ENCODE measurements at places on chromosomes 5 and 9.
A peak's percentile ranks its signal among the peaks of the same experiment; 100 is the strongest.

DNA sequence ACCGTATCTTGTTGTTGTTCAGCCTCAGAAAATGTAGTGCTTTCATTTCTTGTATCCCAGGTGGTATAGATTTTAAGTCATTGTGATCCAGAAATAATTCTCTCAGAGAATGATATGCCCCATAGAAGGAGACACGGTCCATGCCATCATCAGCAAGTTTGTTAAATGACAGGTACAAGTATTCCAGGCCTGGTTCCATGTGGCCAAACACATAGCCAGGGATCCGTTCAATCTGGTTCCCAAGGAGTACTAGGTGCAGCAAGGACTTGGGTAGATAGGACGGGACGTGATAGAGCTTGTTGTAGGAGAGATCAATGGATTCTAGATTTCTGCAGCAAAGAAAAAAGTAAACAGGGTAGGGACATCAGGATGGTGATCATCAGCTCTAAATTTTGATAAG, 18.4 kb upstream of the ASPN start:
- no peak for DNase-seq

- no peak for DNase-seq
These were observed 605.4 kb downstream of the PTPRD start for GRCh38 chr9:10007356-10007755.

GRCh38 chr5:147780924-147781573, 1.5 kb downstream of the JAKMIP2 start:
- no peak for DNase-seq

GRCh38 chr5:71587766-71588532, 809 bp downstream of the MCCC2 start:
- no peak for DNase-seq

DNA sequence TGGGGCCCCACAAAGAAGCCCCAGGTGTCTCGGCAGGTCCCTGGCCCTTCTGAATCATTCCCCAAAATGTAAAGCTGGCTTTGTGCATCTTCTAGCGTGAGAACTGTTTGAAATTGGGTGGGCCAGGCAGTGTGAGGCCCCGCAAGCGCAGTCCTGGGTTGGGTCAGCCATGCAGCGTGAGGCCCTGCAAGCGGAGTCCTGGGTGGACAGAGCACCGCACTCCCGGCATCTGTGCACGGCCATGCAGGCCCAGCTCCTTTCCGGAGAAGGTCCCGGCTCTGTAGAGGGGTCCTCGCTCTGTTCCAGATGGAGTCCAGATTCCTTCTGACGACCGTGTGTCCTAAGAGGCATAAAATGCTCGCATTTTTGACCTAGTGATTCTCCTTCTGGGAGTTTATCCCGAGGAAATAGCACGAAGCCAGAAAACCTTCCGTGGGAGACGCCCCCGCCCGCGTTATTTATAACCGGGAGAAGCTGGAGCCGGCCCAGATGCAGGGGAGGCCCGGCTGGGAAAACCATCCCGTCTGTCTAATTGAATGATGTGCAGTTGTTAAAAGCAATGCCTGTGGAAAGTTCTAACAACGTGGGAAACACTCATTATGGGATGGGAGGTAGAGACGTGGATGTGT, 19.4 kb upstream of the NOTCH1 start:
- no peak for DNase-seq

- no peak for DNase-seq
These were observed 26.6 kb upstream of the SPATA31C2 start for GRCh38 chr9:88164850-88165249.

DNA sequence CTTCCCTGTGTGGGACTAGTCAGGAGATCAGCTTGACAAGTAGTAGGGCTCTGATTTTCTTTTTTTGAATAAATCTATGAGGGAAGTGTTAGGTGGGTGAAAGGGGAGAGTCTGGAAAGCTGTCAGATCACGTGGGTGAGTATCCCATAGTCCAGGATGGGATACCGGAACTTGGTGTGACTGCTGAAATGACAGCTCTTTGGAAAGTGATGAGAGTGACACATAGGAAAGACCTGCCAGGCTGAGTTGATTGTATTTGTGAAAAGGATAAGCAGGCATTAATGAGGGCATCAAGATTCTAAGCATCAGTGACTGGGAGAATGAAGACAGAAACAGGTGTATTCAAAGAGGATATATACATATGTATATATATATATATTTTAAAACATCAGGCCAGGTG, 35.6 kb downstream of the ACTBL2 start:
- no peak for DNase-seq

DNA sequence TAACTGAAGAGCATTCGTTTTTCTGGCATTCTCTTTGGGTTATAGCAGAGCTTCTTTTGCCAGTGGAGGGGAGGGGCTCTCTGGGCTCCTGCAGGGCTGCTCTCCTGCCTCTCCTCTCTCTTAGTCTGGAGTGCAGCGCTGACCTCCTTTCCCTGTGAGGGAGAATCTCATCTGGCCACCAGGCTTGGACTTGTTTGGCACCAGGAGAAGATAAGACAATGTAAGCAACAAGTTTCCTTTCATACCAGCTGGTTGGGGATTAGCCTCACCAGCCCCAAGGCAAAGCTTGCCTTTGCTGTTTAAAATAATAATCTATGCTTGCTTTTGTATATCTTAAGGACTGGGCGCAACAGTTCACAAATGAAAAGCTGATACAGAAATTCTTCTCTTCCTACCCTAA, 196.4 kb downstream of the TLE4 start:
- no peak for DNase-seq

DNA sequence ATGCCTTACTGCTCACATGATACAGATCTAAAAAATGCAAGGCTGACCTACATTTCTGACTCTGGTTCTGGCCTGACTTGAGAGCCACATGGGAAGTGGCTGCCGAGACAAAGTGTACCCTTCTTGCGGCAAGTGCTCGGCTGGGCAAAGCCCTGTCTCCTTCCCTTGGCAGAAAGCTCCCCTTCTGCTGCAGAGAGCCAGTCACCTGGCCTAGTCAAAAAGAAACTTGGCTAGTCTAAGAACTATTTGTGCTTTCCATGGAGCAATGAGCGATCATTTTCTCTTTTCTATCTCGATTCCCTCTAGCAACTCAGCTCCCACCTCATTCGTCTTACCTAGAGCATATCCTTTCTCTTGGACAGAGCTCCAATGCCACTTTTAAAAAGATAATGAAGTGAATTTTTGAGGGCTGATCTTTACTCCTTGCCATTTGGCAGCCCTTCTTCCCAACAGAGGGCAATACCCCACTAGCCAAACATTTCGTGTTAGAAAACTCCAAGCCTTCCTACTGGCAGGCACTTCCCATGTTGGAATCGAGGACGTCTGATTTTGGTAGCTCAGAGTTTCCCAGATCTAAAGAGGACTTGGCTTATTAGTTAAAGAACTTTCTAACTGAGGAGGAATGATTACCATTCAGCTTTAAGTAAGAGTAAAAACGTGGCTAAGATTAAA, 108.1 kb upstream of the PRRC1 start:
- no peak for DNase-seq

- DNase-seq = no peak
These were observed 806.2 kb upstream of the WWC1 start for GRCh38 chr5:167485061-167485774.

- no peak for DNase-seq
These were observed 66.2 kb upstream of the CLINT1 start for GRCh38 chr5:157924931-157925729.

DNA sequence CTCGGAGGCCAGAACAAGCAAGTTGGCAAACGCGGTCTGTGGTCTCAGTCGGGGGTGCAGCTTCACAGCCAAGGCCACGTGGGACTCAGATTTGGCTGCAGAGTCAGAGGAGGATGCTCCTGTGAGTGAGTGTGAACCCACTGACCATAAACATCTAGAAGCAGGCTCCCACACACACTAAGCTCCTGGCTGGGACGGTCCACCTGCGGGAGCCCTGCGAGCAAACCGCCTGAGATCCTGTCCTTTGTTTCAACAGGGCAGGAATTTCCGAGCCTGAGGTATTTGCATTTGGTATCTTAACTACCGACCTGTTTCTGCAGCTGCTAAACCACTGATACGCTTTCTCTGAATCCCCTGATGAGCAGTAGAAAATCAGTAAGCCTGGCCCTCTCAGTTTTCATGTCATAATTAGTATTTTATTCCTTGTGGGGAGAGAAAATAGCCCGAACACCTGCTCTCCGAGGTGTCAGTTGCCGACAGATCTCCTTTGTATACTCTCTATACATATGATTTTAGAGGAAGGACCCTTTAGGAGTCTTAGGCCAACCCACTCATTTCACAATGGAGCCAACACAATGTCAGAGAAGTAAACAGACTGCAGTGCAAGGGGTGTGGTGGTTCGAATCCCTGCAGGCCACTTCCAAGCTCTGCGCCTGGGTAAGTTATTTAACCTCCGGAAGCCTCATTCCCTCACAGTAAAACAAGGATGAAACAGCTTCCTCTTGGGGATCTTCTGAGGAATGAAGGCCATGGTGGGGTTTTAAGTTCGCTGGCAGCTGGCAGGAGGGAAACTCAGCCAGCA, 40.9 kb upstream of the PWWP2A start:
- DNase-seq = no peak

GRCh38 chr5:10460252-10460906, 18.7 kb downstream of the ROPN1L start:
- DNase-seq = peak; percentile 87

DNA sequence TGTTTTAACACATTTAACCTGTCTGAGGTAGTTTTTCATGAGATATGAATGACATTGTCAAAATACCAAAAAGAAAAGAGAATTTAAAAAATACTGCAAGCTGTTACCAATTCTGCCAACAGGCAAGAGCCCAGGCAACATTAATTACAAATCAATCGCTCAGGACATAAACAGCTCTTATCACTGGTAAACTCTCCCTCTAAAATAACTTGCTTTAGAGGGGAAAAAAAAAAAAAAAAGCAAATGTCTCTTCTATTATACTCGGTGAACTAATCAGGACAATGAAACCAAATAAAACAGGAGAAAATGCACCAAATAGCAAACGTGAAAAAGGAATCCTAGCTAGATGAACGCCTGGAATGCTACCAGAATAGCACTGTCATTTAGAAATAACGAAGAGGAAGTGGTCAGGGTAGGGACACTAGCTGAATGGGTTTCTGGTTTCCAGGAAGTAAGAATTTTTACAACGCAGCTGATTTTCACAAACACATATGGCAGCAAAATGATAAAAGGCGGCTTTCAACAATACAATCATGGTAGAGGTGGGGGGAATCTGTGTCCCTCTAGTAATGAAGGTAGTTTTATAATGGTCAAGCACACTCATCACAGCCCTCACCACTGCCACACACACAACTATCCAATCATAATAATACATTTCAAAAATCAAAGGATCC, 94.9 kb downstream of the DENND1A start:
- DNase-seq = no peak

DNA sequence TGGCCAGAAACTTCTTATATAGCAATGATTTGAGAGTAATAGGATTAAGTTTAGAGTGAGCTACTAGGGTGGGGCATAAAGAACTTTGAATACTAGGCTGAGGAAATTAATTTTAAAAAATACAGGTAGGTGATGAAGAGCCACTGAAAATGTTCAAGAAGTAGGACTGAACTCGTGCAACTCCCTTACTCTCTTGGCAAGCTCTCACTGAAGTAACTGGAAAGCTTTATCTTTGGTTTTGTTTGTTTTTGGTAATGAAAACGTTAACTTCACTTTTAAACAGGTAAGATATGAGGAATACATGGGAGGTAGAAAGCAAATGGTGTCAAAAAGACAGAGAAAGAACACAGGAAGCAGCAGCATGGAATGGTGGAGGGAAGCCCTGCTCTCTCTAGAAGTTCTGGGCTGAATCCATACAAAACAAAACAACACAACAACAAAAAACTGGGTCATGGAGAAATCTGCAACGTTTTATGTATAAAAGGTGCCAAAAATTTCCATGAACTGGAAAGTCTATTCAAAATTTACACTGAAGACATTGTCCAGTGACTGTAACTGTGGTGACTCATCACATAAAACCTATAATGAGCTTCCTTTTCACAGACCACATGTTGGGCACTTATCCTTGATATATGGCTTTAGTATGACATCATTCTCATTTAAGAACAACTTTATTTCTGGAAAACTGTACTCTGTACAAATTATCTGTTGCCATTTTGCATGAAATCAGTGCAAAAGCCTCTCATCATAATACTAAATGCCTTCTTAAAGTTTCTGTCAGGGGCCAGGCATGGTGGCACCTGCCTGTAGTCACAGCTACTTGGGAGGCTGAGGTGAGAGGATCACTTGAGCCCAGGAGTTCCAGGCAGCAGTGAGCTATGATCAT, 91.2 kb upstream of the CHD1 start:
- DNase-seq = no peak

- DNase-seq = peak; percentile 92
These were observed at the start of gene CD274 for GRCh38 chr9:5450359-5451091. TSS of gene CD274 (plus strand) at chr9:5450542. CDS start at chr9:5456114, 5,572 bp downstream.

- DNase-seq = no peak
These were observed 231.9 kb downstream of the AP3B1 start for GRCh38 chr5:78062645-78063044.

- DNase-seq = no peak
These were observed 93.5 kb downstream of the HRH2 start for GRCh38 chr5:175751369-175751768.

DNA sequence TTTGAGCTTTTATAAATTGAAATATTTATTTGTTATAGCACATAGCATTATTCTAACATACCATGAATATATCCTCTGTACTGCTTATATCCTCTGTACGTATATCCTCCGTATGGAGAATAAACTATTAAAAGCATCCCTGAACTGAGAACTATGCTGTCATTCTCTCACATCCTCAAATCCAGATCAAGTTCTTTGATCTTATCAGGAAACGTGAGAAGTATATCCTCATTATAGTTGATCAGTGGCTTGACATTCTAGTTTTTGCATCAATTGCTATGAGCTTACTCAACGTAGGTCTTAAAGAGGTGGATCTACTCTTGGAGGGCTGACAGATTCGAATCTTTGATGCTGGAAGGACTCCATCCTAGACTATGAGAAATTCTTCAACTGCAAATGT, 37.4 kb downstream of the IL7R start:
- DNase-seq = no peak

DNA sequence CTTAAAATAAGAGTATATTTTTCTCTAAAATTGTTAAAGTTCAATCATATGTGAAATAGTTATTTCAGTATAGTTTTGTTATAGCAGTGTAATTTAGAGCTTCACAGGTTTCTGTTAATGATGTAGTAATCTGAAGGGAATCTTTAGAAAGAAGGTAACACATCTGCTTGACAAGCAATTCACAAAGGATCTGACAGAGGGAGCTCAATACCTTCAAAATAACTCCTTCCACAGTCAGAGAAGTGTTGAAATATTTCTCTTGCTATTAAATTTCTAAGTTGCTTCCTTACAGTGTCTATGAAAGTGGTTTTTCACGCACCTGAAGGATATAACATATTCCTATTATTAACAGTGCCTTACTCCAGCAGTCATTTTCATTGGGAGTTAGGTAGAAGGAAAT, 44.9 kb downstream of the SLC25A51 start:
- DNase-seq = no peak

GRCh38 chr5:14445013-14445412, 136.6 kb upstream of the OTULINL start:
- no peak for DNase-seq

Data from aorta (tissue), 5 donors.